Motor neuron (in vitro differentiated cells): ENCODE measurements at places on chromosomes 7 and 10. TPM values are rescaled to one million over a fixed set of nuclear protein-coding genes. Genes with fewer than 3 reads are reported as not detected.

CPVL gene
- total RNA-seq, result 11.9 and 13.4 TPM in 2 replicates

TUBB8 gene
- total RNA-seq, result 1.6 and 1.8 TPM in 2 replicates

PKD1L1 gene
- total RNA-seq, result 0.29 and 0.32 TPM in 2 replicates

KEL gene
- total RNA-seq, result 0.54 and 0.75 TPM in 2 replicates

LBX1 gene
- 0.29 and 0.52 TPM in 2 replicates for total RNA-seq

FAM25C gene
- total RNA-seq, result not detected in 2 replicates

MAP3K8 gene
- total RNA-seq, result 5.8 and 6.5 TPM in 2 replicates

ANKRD22 gene
- not detected in 2 replicates for total RNA-seq

AKR1C4 gene
- total RNA-seq, result not detected in 2 replicates
